ENCODE measurements at places on chromosomes 13 and 19.

GRCh38 chr13:38417727-38418126, 68.1 kb downstream of the UFM1 start:
- DNase-seq, result no peak

DNA sequence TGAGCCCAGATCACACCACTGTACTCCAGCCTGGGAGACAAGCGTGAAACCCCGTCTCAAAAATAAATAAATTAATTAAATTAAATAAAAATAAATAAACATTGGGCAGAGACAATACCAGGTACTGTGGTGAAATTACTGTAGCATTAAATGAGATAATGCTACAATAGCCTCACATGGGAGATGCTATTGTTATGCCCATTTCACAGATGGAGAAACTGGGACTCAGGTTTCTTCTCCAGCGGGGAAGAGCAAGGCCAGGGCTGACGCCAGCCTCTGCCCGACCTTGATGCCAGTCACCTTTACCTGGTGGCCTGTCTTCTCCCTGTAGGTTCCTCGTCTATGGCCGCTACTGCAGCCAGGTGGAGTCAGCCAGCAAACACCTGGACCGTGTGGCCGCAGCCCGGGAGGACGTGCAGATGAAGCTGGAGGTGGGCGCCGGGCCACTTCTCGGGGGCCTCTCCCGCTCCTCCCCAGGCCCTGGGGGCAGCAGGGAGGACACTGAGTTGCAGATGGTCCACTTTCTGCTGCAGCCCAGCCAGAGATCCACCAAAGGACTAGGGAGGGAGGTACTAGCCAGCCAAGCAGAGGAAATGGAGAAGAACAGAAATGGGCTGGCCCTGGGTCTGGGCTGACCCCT, 53.9 kb downstream of the VAV1 start:
- no peak for DNase-seq

DNA sequence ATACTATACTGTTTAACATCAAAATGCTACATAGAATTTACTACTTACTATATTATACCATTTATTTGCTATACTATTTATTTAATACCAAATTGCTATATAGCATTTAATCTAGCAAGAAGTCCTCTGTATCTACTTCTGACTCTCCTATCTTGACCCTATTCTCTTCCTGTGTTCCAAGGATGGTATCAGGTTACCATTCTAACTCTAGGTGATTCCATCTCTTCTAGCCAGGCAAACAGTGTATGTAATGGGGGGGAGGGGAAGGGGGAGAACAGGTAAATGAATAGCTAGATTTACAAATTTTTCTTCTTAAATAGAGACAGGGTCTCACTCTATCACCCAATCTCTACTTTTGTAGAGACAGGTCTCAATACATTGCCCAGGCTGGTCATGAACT, 200.3 kb downstream of the DIAPH3 start:
- DNase-seq, result no peak

DNA sequence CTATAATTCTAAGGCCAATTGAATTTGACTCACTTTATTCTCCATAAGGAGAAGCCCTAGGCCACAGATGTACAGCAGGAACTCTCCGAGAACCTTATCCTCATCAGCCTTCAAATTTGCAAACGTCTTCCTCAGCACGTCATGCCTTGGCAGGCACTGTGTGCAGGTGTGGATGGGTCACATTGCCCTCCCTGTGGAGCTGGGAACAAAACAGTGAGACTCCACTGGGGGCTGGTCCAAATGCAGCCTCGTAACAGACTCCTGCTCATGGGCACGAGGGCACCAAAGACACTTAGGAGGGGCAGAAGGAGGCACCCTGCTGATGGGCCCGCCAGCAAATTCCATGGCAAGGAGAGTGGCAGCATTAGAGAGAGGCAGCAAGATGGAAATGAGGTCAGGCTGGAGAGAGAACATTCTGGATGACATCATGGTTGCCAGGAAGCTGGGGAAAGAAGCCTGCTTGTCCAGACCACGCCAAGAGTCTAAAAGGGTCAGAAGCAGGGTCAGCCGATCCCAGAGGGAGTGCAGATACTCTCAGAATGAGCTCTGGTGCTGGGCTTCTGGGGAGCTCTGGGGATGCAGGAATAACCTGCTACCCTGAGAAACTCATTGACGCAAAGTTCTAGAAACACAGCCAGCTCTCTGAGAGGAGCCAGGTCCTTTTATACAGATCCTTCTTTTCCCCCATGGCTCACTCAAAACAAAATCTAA, 242.2 kb downstream of the B3GLCT start:
- no peak for DNase-seq

DNA sequence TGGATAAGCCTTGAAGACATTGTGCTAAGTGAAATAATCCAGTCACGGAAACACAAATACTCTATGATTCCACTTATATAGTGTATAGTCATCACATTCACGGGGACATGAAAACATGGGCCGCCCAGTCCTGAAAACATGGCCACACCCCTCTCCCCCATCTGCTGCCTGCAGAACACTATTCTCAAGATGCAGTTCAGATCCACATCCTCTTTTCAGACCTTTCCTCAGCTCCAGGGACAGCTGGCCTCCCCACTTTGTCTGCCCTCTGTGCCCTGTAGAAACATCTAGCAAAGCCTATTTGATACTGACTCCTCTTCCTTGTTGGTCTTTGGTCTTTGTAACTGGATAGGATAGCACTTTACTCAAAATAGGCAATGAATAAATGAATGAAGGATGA, 8.3 kb downstream of the RFX2 start:
- DNase-seq, result no peak

- DNase-seq, result no peak
These were observed 209.5 kb upstream of the SLC10A2 start for GRCh38 chr13:103275722-103276121.

GRCh38 chr19:45762870-45763631, 6.0 kb downstream of the SIX5 start:
- no peak for DNase-seq

- no peak for DNase-seq
These were observed 31.1 kb downstream of the OPA3 start for GRCh38 chr19:45553464-45553863.

DNA sequence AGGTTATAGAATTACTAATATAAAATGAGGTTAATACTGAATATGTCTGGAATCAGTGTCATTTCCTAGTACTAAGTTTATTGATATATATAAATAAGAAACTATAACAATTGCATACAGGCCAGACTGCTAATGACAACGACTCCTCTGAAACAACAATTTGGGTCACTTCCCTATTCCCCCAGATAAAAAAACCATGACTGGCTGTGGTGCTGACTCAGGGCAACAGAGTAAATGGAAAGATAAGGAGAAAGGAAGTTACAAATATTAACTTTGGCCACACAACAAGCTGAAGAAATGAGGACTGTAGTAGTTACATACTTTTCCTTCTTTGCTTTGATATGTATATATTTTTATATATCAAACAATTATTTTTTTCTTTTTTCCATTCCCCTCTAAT, 263.7 kb upstream of the PCDH9 start:
- no peak for DNase-seq

DNA sequence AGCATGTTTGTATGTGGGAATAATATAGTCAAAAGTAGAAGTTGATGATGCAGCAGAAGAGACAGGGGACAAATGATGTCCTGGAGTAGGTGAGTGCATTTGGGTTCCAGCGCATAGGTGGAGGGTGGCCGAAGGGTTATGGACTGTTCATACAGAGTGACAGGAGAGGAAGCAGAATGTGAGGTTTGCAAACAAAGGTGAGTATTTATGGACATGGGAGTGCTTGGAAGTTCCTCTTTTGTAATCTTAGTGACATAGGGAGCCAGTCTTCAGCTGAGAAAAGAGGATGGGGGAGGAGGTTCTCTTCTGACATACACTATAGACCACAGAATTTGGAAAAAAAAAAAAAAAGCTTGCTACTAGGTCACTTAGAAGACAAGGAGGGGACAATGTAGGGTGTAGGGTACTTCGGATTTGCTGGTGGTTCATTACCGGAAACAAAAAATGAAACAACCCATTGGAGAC, 331.6 kb downstream of the DLEU7 start:
- DNase-seq, result no peak

- DNase-seq, result no peak
These were observed 45.2 kb upstream of the RANBP3 start for GRCh38 chr19:6023085-6023682.

GRCh38 chr13:70432276-70432805, 324.1 kb upstream of the KLHL1 start:
- no peak for DNase-seq

DNA sequence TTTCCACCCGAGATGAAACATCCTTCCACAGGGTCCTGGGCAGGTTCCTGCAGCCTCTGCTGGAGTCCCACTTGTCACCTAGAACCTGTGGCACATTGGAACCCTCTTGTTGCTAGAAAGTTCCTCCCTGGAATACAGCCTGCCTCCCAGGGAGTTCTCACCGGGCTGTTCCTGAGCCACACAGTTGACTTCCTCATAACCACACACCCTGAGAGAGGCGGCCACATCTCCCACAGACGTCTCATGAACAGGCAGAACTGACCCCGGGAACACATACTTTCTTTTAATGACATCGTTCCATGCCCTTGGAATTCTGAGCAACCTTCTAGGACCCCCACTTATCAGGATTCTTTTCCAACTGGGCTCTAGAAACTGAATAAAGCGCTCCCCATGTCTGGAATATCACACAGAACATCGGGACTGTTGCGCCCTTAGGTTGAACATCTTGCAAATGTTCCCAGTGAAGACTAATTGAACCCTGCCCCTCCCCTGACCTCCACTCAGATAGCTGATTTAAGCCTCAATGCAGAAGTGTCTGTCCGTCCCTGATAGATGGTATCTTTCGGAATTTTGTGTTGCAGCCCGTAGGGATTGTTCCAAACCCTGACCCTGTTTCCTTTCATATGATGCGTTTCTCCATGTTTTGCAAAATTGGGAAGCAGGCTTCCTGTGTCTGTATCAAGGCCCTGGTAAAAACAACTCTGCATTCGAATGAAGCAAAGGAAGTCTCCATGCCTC, 91.1 kb downstream of the RAB20 start:
- DNase-seq, result no peak

DNA sequence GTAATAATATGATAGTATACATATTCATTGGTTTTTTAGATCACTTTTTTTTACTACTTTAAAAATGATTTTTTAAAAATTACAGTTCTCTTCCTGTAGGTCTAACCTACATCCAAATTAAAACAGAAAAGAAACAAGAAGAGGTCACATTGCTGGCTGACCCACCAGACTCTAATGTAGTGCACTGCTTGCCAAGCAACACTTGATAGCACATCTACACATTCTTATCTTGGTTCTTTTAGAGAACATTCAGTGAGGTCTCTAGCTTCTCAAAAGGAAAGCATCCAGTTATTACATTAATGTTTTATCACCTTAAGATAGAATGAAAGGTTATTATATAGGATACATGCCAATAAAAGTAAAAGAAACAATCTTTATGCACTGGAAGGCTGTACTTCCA, 35.6 kb downstream of the NDFIP2 start:
- no peak for DNase-seq

- no peak for DNase-seq
These were observed 45.9 kb downstream of the SUGP2 start for GRCh38 chr19:18987456-18987855.

DNA sequence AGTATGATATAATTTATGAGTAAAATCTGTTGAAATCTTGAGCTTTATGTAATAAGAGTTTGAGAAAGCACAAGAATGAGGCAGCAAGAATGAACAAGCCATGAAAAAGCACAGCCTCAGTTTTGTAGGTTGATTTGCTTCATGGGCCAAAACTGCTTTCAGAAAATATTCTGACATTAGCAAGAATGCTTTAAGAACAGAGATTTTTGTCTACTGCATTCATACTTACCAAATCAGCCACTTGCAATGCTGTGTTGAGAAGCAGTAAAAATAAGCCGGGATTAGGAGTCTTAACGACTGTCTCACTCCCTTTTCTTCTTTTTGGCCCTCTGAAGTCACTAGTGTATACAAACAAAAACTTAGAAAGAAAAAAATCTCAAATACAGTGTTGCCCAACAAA, 114.5 kb downstream of the POSTN start:
- no peak for DNase-seq

- no peak for DNase-seq
These were observed 417.1 kb downstream of the ITGBL1 start for GRCh38 chr13:101869553-101869952.

Measured in effector CD4-positive, alpha-beta T cell (primary cell).